ENCODE measurements at places on chromosomes 12 and 14.

GRCh38 chr12:124747426-124748161 is 116.1 kb downstream of the SCARB1 start:
- no peak for DNase-seq

DNA sequence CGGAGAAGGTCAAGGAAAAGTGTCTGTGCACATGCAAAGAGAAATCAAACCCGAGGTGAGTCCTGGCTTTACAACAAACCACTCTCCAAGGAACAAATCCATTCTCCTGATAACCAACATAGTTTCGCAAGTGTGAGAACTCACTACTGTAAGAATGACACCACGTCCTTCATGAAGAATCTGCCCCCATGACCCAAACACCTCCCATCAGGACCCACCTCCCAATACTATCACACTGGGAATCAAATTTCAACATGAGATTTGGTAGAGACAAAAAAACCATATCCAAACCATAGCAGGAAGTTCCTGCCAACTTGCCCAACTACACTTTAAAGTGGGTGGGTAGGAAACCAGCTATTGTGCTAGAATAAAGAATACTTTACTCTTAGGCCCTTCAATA is 2.4 kb upstream of the ERC1 start:
- no peak for DNase-seq

DNA sequence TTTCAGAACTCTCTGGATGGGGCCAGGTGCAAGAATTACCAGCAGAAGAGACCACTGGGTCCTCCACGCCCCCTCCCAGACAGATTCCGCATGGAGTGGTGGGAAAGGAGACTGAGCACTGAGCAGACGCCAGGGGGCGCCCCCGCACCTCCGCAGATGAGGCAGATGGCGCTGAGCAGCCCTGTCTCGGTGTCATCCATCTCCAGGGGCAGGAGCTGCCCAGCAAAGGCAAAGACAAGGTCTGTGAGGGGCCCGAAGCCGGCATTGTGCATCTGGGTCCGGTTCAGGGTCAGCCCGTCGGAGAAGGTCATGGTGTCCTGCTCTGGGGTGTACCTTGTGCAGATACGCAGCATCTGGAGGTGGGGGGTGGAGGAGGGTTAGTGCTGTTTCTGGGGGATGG is 6.3 kb upstream of the ITGB7 start:
- peak; percentile 81 for DNase-seq

DNA sequence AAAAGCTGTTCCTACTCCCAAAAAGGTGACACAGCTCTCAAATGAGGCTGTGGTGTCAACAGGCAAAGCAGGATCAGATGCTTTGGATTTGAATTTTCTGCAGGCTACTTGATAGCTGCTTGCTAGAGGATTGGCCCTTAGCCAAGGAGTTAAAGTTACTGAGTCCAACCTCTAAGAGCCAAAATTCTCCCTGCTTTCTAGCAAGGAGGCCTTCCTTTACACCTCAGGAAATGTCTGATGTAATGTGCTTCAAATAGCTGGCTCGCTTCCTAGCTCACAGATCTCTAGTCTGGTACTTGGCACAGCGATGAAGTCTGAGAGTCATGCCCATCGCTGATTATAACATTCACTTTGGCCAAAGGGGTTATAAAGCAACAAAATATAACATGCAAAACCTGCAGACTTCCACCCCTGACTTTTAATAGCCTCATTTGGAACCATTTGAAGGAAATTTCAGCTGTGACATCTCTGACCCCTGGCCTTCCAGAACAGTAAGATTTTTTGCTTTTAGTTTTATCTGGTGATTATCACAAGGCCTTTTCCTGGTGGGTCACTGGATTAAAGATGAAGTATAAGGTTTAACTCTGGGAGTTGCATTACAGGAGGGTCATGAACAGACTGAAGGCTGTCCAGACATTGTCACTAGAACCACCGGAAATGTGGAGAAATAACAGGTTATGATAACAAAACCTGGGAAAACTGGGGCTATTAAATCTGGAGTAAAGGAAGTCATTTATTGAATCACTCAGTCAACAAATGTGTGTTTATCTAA is 189.7 kb downstream of the EPS8 start:
- DNase-seq: no peak

GRCh38 chr12:20375560-20375959 is 7.2 kb downstream of the PDE3A start:
- no peak for DNase-seq

DNA sequence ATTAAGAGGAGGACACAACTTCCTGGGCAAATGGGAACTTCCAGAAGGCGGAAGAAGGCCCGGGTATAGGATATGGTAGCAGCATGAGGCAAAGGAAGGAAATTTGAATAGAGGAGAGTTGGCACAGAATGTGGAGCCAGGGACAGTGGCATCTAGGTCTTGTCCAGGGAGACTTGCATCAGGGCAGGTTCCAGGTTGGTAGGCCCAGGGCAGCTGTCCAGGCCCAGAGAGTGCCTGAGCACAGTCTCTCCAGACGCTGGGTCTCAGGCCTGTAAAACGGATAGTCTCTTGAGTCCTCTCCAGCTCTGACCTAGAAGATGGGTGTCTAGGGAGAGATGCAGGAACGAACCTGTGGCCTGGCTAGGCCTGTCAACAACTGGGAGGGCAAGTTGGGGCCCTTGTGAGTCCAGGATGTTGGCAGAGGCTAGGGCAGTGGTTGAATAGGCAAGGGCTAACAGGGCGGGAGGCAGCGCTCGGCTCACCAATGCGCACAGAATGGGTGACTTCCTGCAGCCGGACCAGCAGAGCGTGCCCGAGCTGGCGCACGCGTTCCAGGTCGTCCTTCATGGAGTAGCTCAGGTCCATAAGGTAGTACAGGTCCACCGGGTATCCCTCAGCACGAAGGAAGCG is 9.9 kb downstream of the ITGB7 start:
- no peak for DNase-seq

DNA sequence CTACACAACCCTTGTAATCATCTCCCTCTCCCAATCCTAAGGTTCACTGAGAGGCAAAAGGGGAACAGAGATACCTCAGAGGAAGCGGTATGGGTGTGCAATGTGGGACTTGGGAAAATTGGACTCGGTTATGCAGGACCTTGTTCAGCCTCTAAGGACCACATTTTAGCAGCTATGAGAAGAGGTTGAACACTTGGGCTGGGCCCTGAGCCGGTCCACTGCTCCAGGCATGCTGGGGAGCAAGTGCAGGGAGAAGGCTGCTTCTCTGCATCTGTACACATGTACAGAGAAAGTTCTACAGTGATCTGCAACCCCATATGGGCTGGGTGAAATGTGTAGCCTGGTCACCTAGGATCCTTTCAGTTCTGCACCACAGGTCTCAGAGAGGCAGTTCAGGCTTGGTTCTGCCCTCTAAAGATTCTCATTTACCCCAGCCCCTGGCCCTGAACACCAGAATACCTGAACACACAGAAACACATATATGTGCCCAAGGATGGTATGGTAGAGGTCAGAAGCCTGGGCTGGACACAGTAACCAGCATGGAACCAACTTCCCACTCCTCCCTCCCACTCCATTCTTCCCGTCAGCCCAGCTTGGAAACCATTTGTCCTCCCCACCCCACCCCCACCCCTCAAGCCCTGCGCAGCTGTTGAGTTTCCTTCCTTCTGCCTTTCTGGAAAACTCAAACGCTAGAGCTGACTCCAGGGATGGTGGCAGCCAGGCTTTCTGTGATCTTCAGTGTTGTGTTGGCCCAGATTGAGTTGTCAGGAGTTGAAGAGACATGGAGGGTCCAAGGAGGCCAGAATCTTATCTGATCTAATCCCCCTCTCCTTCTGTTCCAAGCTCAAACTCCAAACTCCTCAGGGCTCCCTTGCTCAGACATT is 10.4 kb downstream of the HOXC5 start:
- no peak for DNase-seq

DNA sequence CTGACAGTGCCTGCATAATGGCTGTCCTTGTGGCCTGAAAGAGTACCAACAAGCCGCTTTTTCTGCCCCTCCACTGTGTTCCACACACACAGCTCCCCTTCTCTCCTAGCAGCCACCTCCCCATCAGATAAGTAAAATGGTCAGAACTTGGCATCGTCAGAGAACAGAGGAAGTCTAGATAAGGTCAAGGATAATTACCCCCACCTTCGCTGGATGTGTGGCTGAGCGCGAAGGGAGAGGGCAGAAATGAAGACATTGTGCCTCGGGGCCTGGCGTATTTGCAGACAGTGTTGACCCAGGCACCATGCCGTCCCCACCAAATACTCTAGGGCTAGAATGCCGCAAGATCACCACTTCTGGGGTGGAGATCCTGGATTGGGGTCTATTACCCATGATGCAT is 30.6 kb downstream of the FBXO21 start:
- no peak for DNase-seq

GRCh38 chr12:7460375-7461259 is 16.7 kb upstream of the CD163L1 start:
- DNase-seq: peak; percentile 23

DNA sequence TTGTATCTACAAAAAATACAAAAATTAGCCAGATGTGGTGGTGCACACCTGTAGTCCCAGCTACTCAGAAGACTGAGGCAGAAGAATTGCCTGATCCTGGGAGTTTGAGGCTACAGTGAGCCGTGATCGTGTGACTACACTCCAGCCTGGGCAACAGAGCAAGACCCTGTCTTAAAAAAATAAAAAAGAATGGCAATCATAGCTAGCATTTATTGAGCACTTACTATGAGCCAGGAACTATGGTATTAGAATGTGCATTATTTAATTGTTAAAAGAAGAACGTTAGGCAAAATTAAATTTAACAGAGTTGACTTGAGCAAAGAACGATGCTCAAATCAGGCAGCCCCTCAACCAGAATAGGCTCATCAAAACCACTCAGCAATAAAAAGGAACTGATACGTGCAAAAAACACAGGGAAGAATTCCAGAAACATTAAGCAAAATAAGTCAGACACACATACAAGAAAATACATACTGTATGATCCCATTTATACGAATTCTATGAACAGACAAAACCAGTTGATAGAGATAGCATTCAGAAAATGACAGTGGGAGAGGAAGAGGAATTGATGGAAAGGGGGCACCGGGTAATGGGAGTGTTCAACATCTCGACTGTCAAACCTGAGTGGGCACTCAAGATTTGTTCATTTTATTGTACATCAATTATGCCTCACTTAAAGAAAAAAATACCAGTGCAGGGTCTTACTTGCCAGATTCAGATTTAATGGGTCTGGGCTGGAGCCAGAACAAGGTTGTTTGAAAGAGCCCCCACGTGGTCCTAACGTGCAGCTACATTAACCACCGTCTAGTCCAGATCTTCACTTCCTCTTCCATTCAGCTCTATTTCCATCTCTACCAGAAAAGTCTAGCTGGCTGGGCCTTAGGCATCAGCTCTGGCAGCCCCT is 8.0 kb downstream of the SCNN1A start:
- no peak for DNase-seq

DNA sequence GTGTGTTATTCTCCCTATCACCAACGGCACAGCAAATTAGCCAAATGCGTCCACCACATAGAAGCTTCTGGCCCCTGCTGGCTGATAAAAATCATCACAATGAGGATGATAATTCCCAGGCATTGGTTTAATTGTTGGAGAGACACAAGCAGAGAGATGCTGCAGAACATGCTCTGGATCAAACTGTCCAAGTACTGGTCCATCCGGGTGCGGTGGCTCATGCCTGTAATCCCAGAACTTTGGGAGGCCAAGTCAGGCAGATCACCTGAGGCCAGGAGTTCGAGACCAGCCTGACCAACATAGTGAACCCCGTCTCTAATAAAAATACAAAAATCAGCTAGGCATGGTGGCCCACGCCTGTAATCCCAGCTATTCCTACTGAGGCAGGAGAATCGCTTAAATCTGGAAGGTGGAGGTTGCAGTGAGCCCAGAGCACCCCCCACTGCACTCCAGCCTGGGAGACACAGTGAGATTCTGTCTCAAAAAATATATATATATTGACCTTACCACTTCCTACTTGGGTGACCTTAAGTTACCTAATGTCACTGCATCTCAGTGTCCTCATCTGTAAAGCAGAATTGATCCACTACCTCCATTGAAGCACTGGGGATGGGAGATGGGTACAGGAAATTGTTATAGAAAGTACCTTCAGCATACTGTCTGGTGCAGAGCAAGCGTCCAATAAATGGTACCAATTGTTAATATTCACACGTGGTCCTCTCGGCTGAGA is 83.7 kb upstream of the EGLN3 start:
- no peak for DNase-seq

GRCh38 chr14:103122585-103122946 is 695 bp upstream of the TNFAIP2 start:
- DNase-seq: no peak

DNA sequence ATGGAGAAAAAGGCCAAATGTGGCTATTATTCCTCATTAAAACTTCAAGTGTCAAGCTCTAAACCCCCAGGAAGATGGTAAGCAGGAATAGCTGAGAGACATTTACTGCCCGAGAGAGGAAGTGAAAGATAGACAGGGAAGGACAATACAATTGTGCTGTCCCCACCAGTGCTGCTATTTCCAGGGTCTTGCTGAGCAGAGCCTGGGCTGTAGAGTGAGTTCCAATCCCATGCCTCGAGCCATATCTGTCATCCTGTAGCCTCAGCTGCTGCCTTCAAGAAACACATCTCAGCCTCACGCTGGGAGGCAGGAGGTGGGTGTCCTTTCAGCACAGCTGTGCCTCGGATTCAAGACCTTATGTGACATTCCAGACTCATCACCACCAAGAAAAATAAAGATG is 114.0 kb downstream of the RPAP3 start:
- DNase-seq: no peak

DNA sequence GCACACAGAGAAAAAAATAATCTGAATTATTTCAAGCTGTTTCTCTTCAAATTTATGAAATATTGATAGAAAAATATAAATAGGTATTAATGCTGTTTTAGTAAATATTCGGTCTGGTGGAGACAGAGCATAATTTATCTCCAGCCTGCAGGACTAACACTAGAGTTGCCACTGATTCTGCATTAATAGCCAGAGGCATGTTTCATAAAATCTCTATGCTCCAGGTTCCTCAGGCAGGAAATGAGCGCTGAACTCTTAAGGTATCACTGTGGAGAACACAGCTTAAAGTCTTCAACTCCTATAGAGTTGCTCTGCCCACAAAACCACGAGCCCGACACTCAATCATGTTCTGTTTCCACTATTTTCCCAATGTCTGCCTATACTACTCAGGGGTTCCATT is 470.0 kb upstream of the TMPO start:
- DNase-seq: no peak

GRCh38 chr12:57934819-57935218 is 6.5 kb upstream of the ATP23 start:
- DNase-seq: no peak

GRCh38 chr12:89775986-89776365 is 67.3 kb upstream of the ATP2B1 start:
- no peak for DNase-seq

- DNase-seq: no peak
Measured at GRCh38 chr12:19533567-19533966, 94.3 kb downstream of the AEBP2 start.

- no peak for DNase-seq
Measured at GRCh38 chr14:26261368-26262122, 336.3 kb downstream of the NOVA1 start.

DNA sequence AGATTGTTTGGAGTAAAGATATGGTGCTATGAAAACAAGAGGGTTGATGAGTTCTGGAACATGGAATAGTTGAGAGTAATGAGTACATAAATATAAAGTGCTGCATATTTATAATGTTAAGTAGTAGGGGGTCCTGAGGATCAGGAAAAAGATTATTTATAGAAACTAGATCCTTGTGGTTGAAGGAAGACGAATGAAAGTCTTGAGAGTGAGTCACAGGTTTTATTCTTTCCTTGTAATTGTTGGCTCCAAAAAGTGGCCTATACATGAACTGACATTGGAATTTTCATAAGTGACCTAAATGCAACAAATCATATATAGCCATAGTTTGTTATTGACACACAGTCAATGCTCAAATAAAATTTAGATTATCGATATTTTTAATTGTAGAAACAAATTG is 440.4 kb upstream of the PRICKLE1 start:
- DNase-seq: no peak

Data from stimulated activated CD8-positive, alpha-beta memory T cell treated with anti-CD3 and anti-CD28 coated beads, Interleukin-7, amount 100 ng/mL, for 1 hour (primary cell).